Ammon's horn (tissue), 1 donor: ENCODE measurements at places on chromosomes 4 and X.

- no peak for DNase-seq
Observed at GRCh38 chr4:11847167-11847566, 418.5 kb upstream of the HS3ST1 start.

DNA sequence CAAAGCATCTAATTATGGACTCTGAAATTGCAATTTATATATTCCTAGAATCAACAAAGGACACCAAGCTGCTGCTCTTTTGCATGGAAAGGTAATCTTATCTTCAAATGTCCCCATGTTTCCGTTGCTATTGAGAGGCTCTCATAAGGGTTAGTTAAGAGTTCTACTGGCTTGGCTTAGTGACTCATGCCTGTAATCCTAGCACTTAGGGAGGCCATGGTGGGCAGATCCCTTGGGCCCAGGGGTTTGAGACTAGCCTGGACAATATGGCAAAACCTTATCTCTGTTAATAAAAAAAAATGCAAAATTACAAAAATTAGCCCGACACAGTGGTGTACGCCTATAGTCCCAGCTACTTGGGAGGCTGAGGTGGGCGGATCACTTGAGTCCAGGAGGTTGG lies 93.4 kb upstream of the RAPGEF2 start:
- no peak for DNase-seq

- no peak for DNase-seq
Observed at GRCh38 chr4:105569057-105569865, 16.8 kb downstream of the ARHGEF38 start.

GRCh38 chrX:30597216-30598012 lies 19.8 kb upstream of the TASL start:
- DNase-seq: no peak

DNA sequence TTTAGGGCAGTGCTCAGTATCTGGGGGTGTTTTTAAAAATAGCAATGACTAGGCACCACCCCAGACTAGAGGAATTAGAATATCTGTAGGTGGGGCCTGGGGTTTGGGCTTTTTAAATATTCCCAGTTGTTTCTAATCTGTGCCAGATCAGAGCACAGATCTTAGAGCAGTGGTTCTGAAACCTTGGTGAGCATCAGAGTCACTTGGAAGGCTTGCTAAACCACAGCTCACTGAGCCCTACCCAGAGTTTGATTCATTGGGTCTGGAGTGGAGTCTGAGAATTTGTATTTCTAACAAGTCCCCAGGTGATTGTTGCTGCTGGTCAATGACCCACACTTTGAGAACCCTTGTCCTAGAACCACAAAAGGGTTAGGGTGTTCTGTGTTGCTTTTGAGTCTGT lies 16.7 kb downstream of the HADH start:
- DNase-seq: no peak
